ENCODE measurements at places on chromosomes 6 and 20. TPM values are rescaled to one million over a fixed set of nuclear protein-coding genes. Genes with fewer than 3 reads are reported as not detected.

GRCh38 chr20:19774135-19774933 is 16.3 kb downstream of the RIN2 start:
- DNase-seq, result no peak

DNA sequence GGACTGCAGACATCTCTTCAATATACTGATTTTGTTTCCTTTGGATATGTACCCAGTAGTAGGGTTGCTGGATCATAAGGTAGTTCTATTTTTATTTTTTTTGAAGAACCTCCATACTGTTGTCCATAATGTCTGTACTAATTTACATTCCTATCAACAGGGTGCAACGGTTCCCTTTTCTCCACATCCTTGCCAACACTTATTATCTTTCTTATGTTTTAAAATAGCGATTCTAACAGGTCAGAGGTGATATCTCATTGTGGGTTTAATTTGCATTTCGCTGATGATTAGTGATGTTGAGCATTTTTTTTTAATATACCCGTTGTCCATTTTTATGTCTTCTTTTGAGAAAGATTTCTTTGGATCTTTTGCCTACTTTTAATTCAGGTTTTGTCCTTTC is 2.0 kb upstream of the TP53RK start:
- DNase-seq, result no peak

- DNase-seq, result no peak
These were observed 66.0 kb upstream of the RALY start for GRCh38 chr20:33927724-33928123.

DNA sequence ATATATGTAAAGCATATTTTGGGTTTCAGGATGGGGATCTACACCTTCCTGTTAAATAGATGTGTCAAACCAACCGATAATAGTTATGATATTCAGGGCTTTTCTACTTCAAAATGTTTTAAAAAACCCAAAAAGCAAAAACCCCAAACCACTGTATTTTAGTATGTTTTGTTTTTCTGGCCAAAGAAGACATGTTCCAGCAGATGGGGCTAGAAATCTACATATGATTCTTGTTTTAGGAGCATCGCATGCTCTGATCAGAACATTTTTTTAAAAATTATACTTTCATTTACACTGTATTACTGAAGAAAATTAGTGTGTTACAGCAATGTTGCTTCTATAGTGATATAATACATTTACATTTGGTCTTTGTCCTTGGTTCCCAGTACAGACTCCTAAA is 11.0 kb downstream of the RMND1 start:
- no peak for DNase-seq

GRCh38 chr20:1833728-1834726 is 61.2 kb upstream of the SIRPA start:
- no peak for DNase-seq

DNA sequence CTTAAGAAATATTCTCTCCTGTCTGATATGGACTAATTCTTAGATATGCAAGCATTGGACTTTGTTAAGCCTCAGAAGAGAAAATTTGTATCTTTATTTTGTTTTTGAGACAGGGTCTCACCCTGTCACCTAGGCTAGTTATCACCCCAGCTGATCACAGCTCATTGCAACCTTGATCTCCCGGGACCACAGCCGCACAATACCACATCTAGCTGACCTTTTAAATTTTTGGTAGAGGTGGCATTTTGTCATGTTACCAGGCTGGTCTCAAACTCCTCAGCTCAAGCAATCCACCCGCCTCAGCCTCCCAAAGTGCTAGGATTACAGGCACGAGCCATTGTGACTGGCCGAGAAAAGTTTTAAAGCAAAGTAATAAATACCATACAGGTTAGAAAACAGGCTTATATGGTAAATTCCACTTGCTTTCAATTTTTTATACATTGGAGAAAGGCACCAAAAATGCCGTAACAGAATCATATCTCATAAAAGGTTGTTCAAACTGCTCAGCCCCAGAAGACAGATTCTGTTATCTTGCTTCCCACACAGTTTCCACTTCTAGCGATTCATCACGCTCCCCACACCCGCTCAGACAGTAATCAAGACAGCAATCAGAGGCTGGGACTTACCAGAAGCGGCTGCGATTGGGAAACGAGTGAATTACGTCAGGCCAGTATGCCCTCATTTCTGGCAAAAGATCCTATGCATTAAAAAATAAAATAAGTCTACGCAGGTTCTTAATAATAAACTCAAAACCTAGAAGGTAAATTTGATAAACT is 13.8 kb downstream of the RNASET2 start:
- DNase-seq, result no peak

GRCh38 chr20:5833309-5833941 is 83.2 kb downstream of the SHLD1 start:
- no peak for DNase-seq

GRCh38 chr20:2519115-2519809 is 10.5 kb upstream of the ZNF343 start:
- DNase-seq, result no peak

DNA sequence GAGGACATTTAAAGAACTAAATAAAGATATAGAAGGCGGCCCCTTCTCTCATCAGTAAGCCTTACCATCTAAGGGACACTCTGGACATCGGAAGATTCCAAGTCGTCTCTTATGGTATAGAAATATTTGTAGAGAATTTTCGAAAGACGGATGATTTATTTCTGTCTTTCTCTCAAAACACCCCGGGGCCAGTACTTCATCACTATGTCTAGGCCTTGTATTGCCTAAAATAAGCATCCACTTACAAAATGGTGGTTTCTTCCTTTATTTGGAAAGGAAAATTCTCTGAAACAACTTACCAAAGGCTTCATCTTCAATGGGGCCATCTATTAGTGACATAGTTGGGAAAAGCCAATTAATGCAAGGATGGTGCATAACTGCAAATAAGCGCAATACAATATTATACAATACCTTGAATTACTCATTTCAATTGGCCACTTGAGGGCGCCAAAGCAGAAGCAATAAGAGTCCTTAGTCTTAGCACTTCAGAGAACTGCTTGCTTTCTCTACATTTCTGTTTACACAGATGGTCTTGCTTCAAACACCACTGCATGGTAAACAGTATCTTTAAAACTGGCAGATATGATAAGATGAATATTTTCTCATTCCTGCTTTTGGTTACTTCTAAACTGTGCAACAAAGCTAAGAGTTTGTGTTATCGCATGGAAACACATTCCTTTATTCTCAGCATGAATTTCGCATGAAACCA is 113.2 kb downstream of the VIP start:
- peak; percentile 74 for DNase-seq

- no peak for DNase-seq
These were observed 9.8 kb upstream of the TASP1 start for GRCh38 chr20:13648291-13649228.

GRCh38 chr6:146090474-146090873 is 61.6 kb downstream of the GRM1 start:
- no peak for DNase-seq

DNA sequence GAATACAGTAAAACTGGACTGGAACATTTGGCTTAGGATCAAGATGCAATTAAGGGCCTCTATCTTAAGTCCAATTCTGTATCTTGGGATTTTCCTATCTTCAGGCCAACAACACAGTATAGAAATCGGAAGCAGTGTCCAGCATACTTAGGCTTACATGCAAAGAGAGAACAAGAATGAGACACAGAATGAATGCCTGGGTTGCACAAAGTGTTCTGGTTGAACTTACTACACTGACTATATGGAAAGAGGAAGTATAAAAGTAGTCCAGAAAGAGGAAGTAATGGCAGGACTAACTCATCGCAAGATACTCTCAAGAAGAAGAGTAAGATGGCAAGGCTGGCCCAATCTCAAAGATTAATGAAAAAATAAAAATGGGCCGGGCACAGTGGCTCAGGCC is 87.6 kb downstream of the BTBD9 start:
- DNase-seq, result no peak

DNA sequence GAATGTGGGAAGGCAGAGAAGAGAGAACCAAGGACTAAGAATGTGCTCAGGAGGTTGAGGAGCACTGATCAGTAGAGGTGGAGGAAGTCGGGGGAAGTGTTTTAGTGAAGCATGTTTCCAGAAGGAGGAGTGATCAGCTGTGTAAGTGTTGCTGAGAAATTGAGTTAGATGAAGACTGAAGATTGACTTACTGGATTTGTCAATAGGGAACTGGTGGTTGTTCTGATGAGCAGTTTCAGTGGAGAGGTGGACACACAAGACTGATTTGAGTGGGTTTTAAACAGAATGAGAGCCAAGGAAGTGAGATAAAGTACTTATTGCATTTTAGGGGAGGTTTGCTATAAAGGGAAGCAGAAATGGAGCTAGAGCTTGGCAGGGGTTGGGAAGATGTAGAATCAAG is 182.6 kb downstream of the CDKAL1 start:
- no peak for DNase-seq

DNA sequence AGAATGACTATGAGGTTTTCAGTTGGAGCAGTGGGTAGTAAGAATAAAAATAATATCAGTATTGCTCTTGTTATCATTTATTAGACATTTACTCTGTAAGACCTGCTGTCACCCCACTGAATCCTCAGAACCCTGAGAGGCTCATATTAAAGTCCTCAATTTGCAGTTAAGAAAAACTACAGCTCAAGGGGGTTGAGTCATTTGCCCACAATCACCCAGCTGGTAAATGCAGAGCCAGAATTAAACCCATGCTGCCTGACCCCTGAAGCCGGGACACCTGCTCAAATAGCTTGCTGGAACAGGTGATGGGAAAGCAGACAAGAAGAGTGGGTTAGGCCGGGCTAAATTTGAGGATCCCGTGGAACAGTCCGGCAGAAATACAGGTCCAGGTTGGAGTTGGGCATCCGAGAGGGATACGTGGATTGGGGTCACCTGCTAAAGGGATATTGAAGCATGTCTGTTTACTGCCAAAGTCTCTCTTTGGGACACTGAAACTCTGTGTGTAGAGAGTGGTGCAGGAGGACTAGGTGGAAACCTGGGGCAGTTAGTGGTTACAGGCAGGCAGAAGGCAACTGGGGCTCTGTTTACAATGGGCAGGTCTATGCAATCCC is 344.1 kb downstream of the CDC5L start:
- no peak for DNase-seq

DNA sequence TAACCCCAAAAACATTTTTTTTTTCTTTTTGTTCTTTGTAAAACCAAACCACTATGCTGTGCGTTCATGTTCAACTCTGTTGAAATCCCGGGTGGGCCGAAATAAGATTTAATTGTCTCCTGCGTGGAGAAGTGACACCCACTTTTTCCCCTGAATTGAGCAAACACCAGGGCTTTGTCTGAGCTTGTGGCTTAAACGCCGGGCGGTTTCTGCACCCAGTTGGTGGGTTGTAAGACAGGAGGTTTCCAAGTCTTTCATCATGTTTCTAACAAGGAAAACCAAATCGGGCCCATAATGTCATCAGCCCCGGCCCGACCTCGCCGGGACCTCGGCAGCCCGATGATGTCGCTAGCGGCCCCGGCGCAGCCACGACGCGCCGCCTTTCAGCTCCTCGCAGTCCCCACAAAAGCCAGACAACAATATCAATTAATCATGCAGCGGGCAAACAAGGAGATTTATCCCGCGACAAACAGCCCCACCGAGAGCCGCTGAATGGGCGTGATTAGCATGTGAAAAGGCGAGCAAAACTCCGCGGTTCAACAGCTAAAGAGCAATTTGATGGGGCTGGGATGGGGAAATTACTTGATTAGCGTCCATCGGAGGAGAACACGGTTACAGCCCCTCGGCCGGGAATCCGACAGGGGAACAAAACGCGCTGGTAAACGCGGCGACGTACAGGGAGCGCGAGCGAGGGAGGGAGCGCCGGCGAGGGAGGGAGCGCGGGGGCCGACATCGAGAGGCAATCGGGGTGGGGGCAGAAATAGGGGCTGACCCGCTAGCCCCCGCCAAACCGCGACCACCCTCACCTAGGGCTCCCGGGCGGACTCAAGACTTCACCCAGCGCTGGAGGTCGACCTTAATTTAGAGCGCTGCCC is 5.3 kb downstream of the LINC00237 start:
- peak; percentile 48 for DNase-seq

GRCh38 chr6:112636650-112637262 is 289.6 kb downstream of the RFPL4B start:
- DNase-seq, result no peak

DNA sequence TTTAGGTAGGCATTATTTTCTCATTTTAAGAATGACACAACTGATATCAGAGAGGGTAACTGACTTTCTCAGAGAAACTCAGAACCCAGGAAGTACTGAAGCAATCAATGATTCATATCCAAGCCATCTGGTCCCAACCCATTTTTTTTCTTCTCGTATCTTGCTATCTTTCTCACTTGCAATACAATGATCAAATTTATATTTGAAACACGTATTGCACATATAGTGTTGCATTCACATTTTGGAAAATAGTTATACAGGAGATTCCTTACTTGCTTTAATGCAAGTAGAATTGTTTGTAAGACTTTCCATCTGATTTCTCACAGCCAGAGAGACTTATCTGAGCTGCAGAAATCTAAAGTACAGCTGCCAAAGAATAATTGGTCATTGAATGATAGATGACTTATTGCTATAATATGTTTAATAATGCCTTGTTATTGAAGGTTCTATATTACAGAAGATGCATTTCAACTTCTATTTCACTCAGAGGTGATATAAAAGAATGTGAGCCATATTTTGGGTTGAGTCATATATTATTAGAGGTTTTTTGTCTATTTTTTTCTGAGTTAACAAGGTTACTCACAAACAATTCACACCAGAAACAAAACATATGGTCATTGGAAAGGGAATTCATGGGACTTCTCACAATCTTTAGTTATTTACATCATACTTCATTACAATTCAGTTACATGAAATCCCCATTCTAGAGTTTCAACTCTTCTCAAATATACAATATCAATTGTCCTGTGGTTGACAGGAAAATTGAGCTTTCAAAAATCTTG is 337.5 kb upstream of the CITED2 start:
- no peak for DNase-seq

- DNase-seq, result no peak
These were observed 42.8 kb downstream of the C6orf118 start for GRCh38 chr6:165266621-165267020.

DNA sequence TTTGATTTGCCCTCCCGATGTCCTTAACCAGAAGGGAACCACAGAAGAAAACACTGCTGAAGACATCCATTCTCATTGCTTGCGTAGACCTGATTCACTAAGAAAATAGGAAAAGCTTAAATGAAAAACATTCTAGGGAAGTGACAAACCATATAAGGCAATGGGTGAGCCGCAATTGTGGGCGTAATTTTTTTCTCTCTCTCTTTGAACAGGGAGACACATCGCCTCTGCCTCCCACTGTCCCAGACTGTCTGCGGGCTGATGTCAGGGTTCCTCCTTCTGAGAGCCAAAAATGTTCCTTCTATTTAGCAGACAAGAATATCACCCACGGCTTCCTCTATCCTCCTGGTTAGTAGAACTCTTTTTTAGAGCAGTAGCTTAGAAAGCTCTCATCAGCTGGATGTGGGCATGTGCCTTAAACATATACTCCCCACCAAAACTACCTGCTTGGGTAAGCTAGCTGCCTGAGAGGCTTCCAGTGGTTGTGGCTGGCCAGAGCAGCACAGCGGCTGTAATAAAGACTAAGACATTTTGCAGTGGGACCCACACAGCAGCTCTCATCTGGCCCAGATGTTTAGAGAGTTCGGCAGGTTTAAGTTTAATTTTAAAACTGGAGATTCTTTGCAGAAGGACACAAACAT is 22.7 kb upstream of the CTAGE9 start:
- DNase-seq, result no peak

GRCh38 chr6:48826152-48826515 is 636.9 kb downstream of the MMUT start:
- DNase-seq, result no peak

The FAM83C gene
- total RNA-seq, result not detected

The SPAG4 gene
- 5.0 TPM for total RNA-seq

The DOK5 gene
- total RNA-seq, result not detected

The RAET1L gene
- not detected for total RNA-seq

The SRXN1 gene
- total RNA-seq, result 8.9 TPM

The DEFB124 gene
- total RNA-seq, result not detected

The PPP1R10 gene
- total RNA-seq, result 99.7 TPM

The TCF19 gene
- total RNA-seq, result 125 TPM

The HSPA12B gene
- not detected for total RNA-seq

All from activated CD8-positive, alpha-beta T cell treated with anti-CD3 and anti-CD28 coated beads, Interleukin-2, amount 10 ng/mL, durations not matched to agents 7 days and 5 days (primary cell).